ENCODE measurements at places on chromosomes 7 and 10.

DNA sequence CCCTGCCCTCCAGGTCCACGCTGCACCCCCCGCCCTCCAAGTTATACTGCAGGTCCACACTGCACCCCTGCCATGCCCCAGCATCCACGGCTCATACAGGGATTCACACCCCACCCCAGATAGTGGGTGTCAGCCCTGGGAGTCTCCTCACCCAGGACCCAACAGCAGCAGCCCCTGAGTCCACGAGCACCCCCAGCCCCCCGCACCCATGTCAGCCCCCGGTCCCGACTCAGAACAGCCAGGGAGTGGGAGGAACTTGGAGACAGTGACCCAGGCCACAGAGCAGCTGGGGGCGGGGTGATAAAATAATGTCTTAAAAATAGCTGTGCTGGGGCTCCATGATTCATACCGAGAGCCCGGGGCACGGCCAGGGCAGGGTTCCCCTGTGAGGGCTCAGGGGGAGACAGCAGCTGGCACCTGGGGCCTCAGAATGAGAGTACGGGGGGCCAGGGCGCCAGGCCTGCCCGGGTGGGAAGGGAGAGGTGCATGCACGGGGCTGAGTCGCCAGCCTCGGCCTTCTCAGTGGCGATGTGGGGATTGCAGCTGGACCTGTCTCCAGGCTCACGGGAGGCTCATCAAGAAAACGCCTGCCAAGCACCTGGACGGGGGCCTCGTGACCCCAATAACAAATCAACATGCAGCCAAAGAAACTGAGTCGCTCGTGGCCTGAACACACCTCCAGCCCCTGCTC lies 29.8 kb downstream of the ADAP1 start:
- peak; percentile 73 for DNase-seq

- no peak for DNase-seq
These were observed 38.1 kb downstream of the CFAP46 start for GRCh38 chr10:132904181-132904813.

- DNase-seq, result no peak
These were observed 257.1 kb downstream of the GATA3 start for GRCh38 chr10:8311526-8312070.

DNA sequence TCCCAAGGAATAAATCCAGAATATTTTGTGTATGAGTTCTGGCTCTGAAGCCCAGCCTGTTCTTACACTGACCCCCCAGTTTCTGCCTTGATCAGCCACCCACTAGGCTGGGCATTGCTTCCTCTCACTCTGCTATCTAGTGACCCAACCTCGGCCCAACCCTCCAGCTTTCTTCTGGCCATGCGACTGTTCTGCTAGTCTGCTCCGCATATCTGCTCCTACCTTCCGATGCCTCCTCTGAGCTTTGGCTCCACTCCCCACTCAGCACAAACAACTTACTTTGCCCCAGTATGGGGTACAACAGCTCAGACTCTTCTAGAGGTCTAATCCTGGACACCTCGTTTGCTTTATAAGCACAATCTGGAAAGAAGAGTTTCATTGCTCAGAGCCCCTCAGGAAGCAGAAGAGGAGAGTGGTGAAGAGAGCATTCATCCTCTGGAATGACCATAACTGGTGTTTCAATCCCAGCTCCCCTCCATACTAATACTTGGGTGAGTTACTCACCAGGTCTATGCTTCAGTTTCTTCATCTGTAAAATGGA lies 99.6 kb downstream of the NPSR1 start:
- DNase-seq, result no peak

- no peak for DNase-seq
These were observed at the start of gene GPER1 for GRCh38 chr7:1087952-1088920. TSS of gene GPER1 (plus strand) at chr7:1088113. CDS start at chr7:1091729, 3,616 bp downstream.

GRCh38 chr7:156527458-156527890 lies 113.1 kb upstream of the RNF32 start:
- DNase-seq, result no peak

GRCh38 chr10:114550756-114551635 lies 107.1 kb downstream of the ABLIM1 start:
- DNase-seq, result no peak

DNA sequence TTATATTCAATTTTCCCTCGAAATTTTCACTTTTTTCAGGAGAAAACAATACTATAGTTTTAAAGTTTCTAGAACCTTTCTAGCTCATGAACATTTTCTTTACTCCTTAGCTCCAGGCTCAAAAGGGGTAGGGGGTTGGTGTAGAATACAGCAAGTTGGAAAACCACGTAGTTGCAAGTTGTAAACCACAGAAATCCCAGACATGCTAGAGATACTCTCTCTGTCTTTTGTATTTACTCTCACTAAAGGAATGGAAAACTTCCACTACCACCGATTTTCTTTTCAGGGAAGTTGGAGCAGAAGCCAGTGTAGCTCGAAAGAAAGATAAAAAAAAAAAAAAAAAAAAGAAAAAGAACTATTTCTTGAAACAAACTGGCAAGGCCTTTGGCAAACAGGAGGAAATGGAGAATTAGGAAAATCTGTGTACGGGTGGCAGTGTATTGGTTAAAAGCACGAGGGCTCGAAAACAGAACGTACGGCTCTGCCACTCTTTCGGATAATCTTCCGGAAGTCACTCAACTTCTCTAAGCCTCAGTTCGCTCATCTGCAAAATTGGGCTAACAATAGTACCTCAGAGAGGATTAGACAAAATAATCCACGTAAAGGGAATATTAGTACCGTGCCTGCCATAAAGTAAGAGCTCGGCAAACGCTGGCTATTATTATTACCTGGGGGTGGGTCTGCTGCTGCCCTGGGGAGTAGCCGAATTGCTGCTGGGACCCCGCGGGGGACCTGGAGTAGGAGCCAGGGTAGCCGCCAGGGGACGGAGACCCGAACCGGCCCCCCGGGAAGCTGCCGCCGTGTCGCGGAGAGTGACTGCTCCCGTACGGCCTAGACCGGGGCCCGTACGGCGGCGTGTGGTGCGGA lies 628 bp downstream of the MPLKIP start:
- no peak for DNase-seq

DNA sequence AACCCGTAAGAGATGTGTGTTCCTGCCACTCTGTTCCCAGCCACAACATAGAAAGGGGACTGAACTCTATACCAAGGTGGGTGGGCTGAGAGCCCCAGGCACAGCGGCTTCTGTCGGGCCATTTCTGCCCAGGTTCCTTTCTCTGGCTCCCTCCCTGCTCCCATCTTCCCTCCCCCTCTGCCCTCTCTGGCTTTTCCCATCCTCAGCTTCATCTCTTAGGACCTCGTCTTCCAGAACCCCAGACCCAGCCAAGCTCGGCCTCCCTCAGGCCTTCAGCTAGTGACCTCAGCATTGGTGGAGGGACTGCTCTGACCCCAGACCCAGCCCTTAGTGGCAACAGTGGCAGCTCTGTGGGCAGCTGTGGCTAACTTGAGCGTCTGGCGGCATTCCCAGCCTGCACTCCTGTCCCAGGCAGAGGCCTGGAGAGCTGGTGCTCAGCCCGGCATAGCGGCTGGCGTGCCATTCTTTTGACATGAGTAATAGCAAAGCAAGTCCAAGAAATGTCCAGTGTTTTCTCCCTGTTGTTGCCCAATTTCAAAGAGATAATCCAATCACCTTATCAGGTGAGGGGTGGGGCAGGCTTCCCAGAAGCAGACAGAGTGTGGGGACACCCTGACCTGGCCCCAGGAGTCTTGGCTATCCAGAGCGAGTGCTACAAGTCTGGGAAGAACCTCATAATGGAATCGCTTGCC lies 15.9 kb downstream of the PTPRE start:
- DNase-seq, result no peak

DNA sequence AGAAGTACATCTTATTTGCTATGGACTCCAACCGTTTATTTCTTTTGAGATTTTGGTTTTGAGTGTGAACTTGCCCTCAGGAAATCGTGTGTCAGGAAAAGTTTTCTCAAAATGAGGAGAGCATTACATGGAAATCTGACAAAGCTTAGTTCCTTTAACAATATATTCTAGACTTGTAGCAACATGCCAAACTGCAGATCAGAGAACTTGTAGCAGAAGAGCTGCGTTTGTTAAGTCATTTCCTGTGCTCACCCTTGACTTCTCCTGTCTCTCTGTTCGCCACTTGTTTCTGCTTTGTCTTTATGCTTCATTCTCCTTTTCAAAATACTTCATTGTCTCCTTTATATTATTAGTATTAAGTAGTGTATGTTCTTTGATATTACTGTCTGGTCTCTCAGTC lies 116.6 kb upstream of the FOXP2 start:
- DNase-seq, result no peak

DNA sequence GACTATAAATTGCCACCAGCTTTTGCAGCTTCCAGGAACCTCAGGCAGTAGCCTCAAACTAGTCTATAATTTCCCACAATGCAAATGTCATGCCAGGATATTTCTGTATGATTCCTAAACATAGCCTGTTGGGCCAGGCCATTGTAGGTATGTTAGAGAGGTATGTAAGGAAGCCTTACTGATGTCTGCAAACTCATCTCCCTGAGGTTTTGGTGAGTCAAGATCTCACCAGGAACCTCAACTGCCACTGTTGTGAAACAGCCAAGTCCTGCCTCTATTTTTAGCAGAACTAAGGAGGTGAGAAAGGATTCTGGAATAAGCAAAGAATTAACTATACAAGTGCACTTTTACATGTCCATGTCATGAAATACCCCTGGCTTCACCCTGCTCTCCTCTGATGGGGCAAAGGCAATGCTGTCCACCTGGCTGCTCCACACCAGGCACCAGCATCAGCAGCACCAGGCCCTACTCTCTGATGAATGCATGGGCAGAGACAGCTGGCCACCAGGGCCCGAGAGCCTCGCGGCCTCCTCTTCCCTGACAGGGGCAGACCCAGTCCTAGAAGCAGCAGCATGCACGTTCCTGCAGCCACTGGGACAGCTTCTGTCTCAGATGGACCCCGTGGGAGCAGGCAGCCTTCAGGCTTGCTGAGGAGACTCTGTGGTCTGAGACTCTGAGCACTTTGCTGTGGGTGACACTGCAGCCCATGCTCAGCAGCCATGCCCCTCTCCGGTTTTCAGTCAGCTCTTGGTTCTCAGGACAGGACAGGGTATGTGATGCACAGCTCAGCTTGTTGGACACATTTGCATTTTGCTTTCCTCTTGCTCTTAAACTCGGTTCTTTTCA lies 147.3 kb downstream of the ZMYND11 start:
- DNase-seq, result no peak

DNA sequence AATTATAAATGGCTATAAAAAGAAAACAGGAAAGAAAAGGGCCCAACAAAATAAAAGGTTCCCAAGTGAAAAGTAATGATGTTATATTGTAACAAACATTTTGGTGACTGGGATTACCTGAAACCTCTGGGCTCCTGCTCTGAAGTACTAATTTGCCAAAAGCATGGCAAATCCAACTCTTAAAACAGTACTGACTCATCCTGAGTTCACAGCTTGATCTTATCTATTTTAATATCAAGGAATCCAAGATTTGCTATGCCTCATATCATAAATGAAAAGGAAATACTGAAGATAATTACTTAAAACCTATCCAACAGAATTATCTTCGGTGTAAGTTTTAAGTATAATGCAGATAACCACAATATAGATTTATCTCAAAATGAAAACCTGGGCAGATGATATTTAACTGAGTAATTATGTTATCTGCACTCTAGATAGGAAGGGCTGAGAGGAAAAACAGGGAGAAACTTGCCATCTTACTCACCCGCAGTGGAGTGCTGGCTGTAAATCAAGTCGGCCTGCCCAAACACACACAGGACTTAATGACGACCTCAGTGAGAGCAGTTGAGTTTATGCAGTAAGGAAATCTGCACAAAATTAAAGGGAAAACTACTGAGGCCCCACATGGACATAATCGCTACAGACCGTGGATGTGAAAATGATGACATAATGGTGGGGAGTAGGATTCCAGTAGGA lies 48.4 kb downstream of the MPP7 start:
- no peak for DNase-seq

GRCh38 chr10:92387289-92387940 lies 96.4 kb downstream of the MARCHF5 start:
- no peak for DNase-seq

GRCh38 chr10:127964621-127965020 lies 57.7 kb downstream of the PTPRE start:
- DNase-seq, result no peak

All from immature natural killer cell (primary cell).